ENCODE measurements at places on chromosomes 2 and 18.

DNA sequence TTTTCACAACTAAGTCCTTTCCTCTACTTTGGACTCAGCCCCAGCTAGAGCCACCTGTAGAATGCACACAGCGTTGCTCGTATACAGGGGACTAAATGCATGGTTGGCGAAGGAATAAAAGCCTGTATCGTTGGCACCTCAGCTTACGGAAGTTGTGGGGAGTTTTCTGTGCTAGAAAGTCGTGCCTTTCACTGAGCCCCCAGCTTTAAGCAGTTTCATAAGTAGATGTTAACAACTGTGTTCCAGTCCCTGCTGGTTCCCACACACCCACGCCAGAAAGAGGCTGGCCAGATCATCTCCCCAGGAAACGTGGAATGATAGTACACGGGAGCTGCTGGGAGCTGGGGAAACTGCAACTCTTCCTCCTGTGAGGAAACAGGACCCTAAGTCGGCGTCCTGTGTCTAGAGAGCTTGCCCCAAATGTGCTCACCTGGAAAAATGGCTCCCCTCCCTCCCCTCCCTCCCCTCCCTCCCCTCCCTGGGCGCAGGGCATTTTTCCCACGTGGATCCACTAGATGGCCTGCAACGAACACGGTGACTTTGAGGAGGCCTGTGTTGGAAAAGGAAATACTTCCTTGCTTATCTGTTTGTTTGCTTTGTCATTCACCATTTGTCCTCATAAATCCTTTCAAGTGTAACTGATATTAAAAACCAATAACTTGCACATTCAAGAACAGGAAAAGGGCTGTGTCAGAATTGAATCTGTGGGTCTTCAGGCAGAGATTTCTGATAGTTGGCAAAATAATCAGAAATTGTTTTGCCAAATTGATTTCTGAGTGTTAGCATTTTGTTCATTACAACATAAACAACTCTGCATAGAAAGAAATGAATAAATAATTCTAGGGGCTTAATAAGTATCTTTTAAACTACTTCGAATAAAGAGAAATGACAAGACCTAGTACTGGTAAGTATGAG lies 43.9 kb upstream of the RFX8 start:
- no peak for DNase-seq

DNA sequence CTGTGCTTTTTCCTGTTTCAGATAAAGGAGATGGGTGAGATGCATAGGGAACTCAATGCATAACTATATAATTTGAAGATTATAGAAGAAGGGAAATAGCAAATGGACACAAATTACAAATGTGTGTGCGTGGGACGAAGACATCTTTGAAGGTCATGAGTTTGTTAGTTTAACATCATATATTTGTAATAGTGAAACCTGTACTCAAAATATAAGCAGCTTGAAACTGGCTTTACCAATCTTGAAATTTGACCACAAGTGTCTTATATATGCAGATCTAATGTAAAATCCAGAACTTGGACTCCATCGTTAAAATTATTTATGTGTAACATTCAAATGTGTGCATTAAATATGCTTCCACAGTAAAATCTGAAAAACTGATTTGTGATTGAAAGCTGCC lies 16.4 kb upstream of the MSH2 start:
- no peak for DNase-seq

GRCh38 chr2:69584127-69584889 lies 59.2 kb downstream of the AAK1 start:
- no peak for DNase-seq

DNA sequence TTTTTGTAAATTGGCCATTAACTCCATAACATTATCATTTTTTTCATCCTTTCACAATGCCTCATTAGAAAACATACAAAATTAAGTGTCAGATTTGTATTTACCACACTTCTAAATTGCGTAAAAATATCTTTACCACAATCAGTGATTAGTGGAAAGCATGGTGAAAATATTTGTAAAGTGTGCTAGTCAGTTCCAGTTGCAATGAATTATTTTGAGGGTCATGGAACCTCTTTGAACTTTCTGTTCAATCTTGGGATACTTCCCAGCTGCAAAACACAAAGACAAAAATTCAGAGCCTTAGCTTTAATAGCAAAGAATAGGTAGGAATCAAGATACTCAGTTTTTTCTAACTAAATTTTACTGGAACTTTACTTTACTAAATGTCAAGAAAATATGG lies 4.0 kb upstream of the COL3A1 start:
- DNase-seq: no peak

DNA sequence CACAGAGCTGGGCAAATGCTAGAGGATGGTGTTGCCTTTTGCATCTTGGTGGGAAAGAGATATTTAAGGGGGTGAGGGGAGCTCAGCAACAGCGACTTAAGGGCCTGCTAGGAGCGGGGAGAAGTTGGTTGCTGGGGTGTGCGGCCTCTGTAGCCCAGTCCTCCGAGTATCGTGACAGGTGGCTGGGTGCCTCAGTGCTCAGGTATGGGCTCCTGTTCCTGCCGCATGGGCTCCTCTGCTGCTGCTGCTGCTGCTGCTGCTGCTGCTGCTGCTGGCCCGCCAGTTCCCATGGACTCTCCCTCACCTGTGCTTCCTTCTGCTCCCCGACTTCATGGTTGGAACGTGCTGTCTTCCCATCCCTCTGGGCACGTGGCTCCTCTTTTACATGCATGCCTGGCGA lies 22.0 kb downstream of the AGAP1 start:
- no peak for DNase-seq

DNA sequence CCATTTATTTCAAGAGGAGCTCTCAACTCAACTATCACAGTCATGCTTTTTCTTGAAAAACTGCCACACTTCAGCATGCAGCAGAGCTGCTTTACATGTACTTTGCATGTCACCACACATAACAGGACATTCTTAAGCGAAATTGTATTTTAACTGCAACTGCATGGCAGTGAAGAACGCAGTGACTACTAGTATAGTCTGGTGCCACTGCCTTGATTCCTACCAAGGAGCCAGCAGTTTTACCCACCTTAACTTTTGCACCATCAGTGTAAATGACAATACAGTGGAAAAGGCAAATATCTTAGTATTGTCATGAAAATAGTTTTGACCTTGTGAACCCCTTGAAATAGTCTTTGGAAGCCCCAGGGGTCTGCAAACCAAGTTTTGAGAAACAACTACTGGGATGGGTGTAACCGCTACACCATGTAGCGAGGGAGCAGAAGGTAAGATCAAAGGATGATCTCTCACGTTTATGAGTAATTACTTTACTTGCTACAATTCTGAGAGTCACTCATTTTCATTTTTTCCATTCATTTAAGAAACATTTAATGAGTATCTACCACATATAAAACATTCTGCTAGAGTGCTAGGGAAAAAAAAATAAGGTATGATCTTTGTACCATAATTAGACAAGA lies 32.3 kb upstream of the MPP4 start:
- peak; percentile 26 for DNase-seq

GRCh38 chr2:40955635-40956034 lies 503.7 kb upstream of the SLC8A1 start:
- DNase-seq: no peak

Measured in activated T-cell treated with anti-CD3 and anti-CD28 coated beads, Interleukin-2, amount 50 U/mL, for 48 hours (primary cell).